ENCODE measurements at places on chromosomes 1 and 21.

GRCh38 chr1:153985941-153986761 is at the start of gene RAB13:
RAB13 (minus strand) TSS chr1:153986339; CDS start chr1:153986236, 103 bp downstream.
- peak; percentile 70 for DNase-seq

GRCh38 chr1:199545780-199546179 is 481.7 kb upstream of the NR5A2 start:
- no peak for DNase-seq

DNA sequence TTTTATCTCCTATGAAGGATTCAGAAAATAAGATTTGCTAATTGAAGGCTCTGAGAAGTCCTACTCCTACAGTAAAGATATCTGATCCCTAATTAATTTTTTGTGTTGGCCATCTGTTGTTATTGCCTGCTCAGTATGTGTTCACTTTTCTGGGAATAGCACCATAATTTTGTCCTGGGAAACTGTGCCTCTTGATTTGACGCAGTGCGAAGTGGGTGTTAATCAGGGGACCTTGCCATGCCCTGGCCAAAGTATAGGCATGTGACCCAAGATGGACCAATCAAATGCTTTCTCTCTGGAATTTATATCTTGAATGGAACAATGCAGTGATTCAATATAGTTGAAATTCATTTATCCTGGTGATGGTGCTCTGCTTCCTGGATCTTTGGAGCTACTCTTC is 30.4 kb upstream of the GNG12 start:
- no peak for DNase-seq

GRCh38 chr21:37700641-37701202 is 215.5 kb downstream of the KCNJ6 start:
- peak; percentile 68 for DNase-seq

GRCh38 chr1:57736940-57737339 is 313.1 kb upstream of the DAB1 start:
- no peak for DNase-seq

DNA sequence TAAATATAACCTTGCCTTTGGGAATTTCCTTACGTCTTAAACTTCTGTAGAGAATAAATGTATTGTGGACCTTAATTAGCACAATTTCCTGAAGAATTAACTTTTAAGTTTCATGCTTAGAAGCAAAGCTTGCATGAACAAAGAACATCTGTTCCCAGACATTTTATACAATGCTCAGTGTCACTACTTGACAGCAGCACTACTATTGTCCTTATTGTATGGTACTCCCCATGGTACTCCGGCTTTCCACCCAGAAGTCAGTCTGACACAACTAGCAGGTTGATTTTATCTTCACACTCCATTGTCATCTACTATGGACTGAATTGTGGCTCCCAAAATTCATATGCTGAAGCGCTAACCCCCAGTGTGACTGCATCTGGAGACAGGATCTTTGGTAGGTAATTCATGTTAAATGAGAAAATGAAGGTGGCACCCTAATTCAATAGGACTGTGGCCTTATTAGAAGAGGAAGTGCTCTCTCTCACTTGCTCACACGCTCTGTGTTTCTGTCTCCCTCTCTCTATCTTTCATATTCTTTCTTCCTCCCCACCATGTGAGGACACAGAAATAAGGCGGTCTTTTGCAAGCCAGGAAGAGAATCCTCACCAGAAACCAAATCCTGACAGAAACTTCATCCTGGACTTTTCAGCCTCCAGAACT is 10.7 kb upstream of the OR2B11 start:
- DNase-seq: no peak

Measured in brain (organoid and tissue), 16 donors.